ENCODE measurements at places on chromosomes 1 and 21. TPM values are rescaled to one million over a fixed set of nuclear protein-coding genes. Genes with fewer than 3 reads are reported as not detected.
A peak's percentile ranks its signal among the peaks of the same experiment; 100 is the strongest.

The TNFRSF4 gene
- total RNA-seq = not detected

GRCh38 chr1:203475012-203475981 lies at the start of gene PRELP:
PRELP (plus strand) TSS chr1:203475806; CDS start chr1:203483185, 7,379 bp downstream.
- peak; percentile 92 for DNase-seq

GRCh38 chr1:115126516-115126915 lies 37.2 kb upstream of the TSPAN2 start:
- no peak for DNase-seq

DNA sequence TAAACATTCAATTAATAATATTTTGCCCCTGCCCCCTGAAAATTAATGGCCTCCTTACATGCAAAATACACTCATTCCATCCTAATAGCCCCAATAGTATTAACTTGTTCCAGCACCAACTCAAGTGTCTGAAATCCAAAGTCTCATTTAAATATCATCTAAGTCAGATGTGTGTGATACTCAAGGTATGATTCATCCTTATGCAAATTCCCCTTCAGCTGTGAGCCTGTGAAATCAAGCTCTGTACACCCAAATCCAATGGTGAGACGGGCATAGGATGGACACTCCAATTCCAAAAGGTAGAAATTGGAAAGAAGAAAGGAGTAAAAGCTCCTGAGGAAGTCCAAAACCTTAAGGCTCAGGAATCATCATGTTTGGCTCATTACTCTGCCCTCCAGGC lies 83.5 kb downstream of the HHAT start:
- DNase-seq = no peak

DNA sequence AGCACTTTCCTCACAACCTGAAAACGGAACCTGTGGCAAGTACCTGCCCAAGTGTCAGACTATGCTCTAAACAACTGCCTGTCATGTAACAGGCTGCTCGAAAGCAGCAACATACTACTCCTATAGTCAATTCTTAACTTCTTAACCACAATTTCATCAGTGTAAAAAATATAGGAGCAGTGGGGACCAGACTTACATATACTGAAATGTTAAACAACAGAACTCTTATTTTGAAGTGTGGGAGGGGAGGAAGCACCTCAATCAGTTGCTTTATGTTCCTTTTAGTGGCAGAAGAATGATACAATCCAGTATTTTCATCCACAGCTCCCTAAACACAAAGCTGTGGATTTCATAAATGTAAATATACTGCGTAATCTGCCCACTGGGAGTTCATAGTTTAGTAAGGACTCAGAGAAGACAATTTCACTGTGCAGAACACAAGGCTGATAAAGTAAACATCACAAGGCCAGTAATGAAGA lies 44.2 kb downstream of the WLS start:
- DNase-seq = no peak

GRCh38 chr1:206506405-206507283 lies 687 bp upstream of the RASSF5 start:
- peak; percentile 75 for DNase-seq

The MYOG gene
- total RNA-seq = not detected

DNA sequence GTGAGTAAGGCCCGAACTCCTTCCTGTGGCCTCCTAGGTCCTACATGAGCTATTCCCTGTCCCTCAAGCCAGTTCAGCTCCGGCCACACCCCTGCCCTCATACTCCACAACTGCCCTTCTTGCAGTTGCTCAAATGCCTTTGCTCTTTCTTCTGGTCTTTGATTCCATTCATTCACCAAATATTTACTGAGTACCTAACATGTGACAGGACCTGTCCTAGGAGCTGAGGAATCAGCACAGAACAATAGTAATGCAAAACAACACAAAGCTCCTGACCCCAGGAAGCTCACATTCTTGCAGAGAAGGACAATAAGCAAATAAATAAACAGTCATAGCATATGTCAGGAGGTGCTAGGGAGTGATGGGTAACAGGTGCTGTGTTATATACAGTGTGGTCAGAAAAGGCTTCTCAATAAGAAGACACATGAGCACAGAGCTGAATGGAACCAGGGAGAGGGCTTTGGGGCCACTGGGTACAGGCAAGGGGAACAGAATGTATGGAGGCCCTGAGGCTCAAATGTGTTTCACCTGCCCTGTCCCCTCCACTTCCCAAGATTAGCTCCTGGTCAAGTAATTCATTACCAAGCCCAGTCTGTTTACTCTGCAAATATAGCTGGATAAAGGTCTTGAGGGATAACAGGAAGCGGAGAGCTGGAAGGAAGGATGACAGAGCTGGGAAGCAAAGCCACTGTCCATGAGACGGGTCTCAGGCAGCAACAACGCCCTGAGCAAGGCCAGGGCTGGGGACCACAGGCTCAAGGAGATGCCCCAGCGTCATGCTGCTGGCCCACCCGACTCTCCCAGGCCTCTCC lies 145.1 kb downstream of the CSMD2 start:
- no peak for DNase-seq

The CLCA1 gene
- total RNA-seq = not detected

DNA sequence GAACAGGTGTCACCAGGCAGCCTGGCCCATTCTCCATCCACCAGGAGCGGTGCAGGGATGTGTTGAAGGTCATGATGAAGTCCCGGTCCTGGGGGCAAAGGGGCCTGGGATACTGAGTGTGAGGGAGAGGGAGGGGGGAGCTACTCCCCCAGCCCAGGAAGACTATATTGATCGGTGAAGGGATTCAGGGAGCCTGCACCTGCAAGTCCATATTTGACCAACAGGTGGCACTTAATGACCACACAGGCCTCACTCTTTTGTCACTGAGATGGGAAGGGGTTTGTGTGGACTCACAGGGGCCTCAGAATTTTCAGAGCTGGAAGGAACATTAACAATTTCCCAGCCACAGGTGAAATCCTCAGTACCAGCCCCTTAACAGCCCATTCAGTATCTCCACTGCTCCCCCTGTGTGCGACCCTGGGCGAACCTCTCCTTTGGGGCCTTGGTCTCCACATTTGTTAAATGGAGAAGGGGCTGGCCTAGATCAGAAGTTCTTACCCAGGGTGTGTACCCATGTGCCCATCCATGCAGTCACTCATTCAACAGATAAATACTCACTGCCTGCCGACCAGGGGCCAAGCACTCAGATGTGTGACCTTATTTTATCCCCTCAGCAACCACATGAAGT lies 55.6 kb downstream of the NKAIN1 start:
- peak; percentile 76 for DNase-seq

DNA sequence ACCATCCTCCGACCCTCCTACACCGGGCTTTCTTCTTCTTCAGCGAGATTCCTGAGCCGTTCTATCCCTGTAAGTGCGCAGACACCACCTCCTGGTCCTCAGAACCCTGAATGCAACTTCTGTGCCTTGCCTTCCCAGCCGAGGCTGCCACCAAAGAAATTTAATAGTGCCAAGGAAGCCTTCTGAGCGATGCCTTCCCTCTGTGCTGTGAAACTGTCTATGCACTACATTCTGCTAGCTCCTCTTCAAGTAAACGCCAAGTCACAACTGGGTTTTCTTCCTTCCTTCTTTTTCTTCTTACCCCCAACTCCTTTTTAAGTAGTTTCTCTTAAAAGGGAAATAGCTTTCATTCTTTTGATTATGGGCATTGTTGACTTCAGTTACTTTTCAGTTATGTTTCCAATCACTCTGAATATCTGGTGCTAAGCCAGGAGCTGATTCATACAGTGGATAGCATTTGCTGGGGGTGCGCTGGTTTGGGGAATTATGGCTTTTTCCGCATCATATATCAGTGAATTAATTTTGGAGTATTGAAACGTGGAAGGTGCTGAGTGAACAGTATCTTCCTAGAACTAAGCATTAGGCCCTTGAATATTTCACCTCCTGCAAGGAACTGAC lies 38.6 kb upstream of the GPR88 start:
- no peak for DNase-seq

DNA sequence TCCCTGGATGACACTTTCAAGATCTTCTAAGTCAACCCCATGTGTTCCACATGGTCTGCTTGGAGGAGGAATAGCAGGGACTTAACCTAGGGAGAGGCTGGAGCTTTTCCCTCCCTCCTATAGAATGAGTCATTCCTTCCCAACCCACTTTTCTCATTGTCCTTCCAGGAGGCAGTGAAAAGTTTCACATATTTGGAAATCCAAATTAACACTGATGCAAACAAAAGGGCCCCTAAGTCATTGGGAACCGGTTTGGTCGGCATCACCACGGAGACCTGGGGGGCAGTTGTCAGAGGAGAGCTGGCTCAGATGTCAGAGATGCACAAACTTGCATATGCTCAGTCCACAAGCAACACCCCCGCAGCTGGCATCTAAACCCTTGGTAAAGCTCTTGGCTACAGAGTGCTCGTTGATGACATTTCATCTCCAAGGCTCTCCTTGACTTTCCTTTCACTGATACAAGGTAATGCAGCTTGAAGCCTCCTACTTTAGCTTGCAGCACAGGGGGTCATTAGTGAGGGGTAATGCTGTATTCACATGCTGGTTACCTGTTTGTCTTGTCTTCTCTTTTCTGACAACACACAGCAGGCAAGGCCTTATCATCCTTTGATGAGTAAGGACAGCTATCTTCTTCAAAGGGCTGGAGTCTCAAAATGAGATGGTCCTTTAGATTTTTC lies 12.3 kb upstream of the LRRC8D start:
- DNase-seq = no peak

The IQGAP3 gene
- 3.5 TPM for total RNA-seq

The LDLRAD2 gene
- not detected for total RNA-seq

DNA sequence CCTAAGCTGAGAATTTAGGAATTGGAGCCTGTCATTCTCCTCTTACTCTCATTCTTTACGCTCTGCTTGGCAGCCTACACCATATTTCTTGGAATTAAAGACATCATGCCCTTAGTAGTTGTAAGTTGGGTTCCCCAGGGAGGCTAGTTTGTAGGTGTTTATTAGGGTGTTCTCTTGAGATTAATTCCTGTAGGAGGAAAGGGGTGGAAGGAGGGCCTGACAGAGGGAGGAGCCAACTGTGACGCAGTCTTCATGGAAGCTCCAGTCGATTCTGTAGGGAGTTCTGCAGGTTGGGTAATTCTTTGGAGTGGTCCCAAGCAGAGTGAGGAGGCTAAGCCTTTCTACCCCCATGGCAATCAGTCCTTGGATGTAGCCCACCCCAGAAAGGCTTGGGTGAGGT lies 111.4 kb downstream of the HHAT start:
- DNase-seq = no peak

The SERINC2 gene
- total RNA-seq = 10.9 TPM

DNA sequence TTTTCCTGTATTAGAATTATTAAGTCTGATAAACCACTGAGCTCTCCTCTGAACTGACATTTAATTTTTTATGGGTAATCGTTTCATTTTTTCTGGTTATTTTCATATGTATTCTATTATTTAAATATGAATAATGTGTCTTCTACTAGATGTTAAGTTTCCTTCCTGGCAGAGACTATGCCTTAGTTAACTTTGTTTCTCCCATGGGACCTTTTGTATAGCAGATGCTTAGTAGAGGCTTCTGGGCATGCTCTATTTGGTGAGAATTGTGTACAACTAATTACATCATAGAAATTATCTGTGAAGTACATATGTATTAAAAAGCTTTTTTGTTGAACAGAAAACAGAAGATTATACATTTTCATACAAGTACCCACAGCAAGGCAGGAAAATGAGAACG lies 23.4 kb downstream of the CTBS start:
- no peak for DNase-seq

The BLACAT1 gene
- total RNA-seq = not detected

GRCh38 chr21:43758111-43758641 lies 17.9 kb downstream of the CSTB start:
- peak; percentile 95 for DNase-seq

DNA sequence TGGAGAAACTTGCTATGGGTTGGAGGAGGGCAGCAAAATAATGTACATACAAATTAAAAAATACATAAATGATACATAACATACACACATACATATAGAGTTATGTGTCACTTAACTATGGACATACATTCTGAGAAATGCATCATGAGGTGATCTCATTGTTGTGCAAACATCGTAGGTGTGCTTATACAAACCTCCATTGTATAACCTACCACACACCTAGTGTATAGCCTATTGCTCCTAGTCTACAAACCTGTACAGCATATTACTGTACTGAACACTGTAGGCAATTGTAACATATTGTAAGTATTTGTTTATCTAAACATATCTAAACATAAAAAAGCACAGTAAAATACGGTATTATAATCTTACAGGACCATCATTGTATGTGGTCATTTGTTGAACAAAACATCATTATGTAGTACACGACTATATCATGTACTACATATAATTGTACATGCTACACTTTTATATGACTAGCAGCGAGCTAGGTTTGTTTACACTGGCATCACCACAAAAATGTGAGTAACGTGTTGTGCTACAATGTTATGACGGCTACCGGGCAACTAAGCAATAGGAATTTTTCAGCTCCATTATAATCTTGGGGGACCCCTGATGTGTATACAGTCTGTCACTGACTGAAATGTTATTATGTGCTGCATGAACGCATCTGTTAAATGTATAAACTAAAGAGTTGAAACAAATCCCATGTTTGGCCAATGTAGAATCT lies 35.5 kb downstream of the ITGB3BP start:
- DNase-seq = no peak

The FAM167B gene
- total RNA-seq = 4.4 TPM

The STIL gene
- total RNA-seq = 4.0 TPM

DNA sequence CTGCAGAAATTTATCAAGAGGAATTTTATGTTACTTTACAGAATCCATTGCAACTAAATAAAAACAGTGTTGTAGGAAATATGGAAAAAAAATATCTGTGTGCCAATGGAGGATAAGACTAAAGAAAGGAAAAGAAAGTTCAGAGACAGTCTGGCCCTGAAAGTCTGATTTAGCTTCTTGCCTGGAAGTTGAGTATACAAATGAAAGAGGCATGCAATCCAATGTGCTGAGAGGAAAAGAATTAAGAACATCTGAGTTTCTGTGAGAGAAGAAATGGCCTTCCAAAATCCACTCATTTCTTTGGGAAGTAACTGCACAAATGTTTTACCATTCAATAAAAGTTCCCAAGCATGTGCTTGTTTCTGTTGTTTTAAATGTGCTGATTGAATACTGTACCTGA lies 65.1 kb downstream of the LHX9 start:
- DNase-seq = no peak

GRCh38 chr1:175514387-175514953 lies 228.9 kb downstream of the TNR start:
- no peak for DNase-seq

GRCh38 chr1:53605181-53605580 lies 133.8 kb downstream of the GLIS1 start:
- no peak for DNase-seq

The PIGC gene
- 19.7 TPM for total RNA-seq

The OR6K3 gene
- not detected for total RNA-seq

GRCh38 chr1:18336801-18337200 lies 143.9 kb upstream of the KLHDC7A start:
- no peak for DNase-seq

Measured in osteoblast (primary cell).